ENCODE measurements at places on chromosomes 16 and 17. TPM values are rescaled to one million over a fixed set of nuclear protein-coding genes. Genes with fewer than 3 reads are reported as not detected.

Gene HASPIN
- total RNA-seq = 3.0 TPM

DNA sequence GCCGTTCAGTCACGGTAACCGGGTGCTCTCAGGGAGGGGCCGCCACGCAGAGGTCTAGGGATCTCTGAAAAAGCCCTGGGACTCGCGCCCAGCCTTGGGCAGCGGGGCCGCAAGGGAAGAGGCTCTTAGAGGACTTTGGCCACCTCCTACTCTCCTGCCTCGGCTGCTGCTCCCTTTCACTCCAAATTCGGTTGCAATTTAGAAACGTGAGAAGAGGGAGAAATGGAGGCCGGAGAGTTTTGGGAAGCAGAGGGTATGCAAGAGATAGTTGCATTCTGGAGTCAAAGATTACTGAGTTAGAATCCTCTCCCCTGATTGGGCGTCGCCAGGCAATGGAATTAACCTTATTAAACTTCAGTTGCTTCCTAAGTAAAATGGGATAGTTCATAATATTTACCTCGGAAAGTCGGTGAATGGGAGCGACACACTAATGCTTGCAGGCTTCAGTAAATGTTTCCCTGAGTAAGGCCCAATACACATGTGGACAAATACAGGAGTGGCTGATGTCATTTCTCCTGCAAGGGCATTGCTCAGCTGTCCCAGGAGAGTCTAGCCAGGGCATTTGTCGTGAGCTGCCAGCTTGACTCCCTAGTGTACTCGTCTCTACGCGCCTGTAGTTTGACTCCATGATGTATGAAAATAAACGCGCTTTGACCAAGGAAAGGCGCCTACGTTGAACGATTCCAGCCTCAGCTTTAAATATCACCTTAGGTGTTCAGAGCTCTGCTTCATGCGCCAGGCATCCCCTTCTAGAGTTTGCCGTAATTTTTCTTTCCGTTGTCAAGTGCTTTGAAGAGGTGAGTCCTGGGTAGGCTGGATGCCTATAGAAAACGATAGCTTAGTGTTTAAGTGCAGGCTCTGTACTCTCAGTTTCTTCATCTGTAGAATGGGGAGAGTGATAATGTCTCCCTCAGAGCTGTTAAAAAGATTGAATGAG lies 667 bp downstream of the OGFOD1 start:
- peak; percentile 16 for DNase-seq

GRCh38 chr17:8393470-8394231 lies 4.0 kb downstream of the RNF222 start:
- no peak for DNase-seq

DNA sequence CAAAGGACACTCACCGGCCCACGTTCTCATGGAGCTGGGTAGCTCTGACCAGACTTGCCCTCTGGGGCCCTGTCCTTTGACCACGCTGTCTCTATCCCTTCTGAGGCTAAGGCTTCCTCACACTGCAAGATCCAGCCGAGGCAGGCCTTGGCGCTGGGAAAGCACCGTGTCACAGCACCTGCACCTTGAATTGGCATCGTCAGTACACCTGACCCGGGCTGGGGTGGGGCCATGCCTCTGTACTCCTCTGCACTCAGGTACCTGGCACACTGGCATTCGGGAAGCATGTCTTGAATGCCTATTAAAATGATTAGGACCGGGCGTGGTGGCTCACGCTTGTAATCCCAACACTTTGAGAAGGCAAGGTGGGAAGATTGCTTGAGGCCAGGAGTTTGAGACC lies 6.0 kb downstream of the TBC1D24 start:
- DNase-seq = no peak

- DNase-seq = no peak
Observed at GRCh38 chr17:37519251-37519985, 29.7 kb downstream of the DUSP14 start.

DNA sequence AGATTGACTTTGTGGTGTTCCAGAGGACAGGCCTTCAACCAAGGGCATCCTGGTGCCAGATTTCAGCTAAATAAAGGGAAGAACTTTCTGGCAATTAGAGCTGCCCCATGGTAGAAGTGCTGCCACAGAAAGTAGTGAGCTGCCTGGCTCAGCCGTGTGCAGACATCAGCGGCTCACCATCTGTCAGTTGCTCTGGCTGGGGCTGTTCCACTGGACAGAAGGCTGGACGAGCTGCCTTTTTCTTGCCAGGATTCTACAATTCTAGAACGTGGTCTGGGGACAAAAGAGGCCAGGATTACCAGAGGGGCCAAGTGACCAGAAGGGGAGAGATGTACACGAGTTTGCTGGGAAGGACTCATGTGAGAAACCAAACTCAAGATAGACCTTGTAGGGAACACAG lies 107.0 kb upstream of the RPL38 start:
- no peak for DNase-seq

Gene RAB37
- total RNA-seq = 0.82 TPM

DNA sequence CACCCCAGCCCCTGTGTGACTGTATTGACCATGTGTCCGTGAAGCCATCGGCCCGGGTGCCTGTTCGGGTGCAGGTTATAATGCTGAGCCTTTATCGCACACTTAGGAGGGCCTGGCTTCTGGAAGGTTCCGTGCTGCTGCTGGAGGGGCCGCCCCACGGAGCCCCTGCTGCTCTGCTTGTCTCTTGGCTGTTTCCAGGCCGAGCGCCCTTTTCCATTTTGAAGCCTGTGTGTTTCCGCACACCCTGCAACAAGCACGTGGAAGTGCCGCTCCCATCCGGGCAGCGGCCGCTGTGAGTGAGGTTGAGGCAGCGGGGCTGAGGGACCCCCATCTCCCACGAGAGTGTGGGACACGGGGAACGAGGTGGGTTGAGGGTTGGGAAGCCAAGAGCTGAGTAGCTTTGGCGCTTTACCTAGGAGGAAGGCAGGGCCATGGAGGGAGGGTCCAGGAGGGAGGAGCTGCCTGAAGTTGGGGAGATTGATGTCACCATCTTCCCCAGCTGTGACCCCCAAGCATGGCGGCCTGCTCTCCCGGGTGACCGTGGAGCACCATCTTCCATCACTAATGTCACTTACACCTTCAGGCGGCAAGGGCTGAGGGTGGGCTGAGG lies 200.1 kb upstream of the GSE1 start:
- DNase-seq = no peak

DNA sequence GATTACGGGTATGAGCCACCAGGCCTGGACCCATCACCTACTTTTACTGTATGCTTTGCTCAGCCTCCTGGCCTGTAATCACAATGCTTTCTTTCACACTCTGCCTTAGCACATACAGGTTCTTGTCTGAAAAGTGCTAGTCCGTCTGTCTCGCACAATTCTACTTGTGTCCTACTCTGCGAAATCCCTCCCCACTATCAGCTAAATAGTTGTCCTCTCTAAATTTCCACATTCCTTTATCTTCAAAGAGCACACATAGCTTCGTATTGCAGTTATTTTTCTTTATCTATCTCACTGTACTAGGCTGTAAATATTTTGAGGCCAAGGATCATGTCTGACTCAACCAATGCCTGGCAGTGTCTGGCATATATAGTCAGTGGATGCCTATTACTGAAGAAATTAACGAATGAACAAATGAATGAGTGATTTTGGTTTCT lies 38.5 kb upstream of the ETV4 start:
- no peak for DNase-seq

Gene MT1G
- 14.8 TPM for total RNA-seq

DNA sequence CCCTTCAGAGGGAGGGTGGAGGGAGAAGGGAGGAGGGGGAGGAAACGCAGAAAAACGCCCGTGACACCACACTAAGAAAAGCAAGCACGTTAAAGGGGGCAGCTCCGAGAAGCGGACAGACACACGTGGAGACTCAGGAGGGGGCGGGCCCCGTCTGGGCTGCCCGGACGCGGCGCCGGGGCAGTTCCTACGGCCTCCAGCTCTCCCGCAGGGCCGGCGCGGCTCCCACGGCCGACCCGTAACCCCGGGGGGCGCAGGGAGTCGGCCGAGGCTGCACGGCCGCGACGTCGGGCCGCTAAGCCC lies 362 bp downstream of the KLHDC4 start:
- DNase-seq = no peak

Gene HS3ST2
- total RNA-seq = 2.5 TPM

- no peak for DNase-seq
Observed at GRCh38 chr17:17492571-17492970, 3.6 kb downstream of the RASD1 start.

GRCh38 chr17:72311004-72311403 lies 190.2 kb downstream of the SOX9 start:
- no peak for DNase-seq

- no peak for DNase-seq
Observed at GRCh38 chr16:19583665-19584300, 28.3 kb downstream of the VPS35L start.

GRCh38 chr17:79748295-79749099 lies 17.8 kb downstream of the ENPP7 start:
- DNase-seq = no peak

- DNase-seq = no peak
Observed at GRCh38 chr16:66289986-66290385, 76.5 kb upstream of the CDH5 start.

Gene SCGB1C2
- total RNA-seq = not detected

DNA sequence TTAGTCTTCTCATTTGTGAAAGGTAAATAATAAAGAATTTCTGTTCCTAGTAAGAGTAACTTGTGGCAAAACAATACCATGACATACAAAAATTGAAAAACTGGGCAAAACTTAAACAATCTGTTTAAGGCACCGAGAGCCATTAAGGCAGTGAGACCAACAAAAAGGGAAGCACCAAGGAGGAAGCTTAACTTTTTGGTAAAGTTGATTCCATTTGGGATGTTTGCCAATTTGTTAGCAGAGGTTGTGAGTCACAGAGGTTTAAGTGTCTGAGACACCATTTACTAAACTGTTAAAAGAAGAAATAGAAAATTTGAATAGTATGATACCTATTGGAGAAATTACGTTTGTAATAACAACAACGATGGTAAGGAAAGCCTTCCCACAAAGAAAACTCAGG lies 4.9 kb downstream of the SLC35G3 start:
- DNase-seq = no peak

Gene AGRP
- not detected for total RNA-seq

Gene CHST6
- total RNA-seq = 1.6 TPM

GRCh38 chr16:49726155-49726554 lies 129.8 kb downstream of the ZNF423 start:
- DNase-seq = no peak

DNA sequence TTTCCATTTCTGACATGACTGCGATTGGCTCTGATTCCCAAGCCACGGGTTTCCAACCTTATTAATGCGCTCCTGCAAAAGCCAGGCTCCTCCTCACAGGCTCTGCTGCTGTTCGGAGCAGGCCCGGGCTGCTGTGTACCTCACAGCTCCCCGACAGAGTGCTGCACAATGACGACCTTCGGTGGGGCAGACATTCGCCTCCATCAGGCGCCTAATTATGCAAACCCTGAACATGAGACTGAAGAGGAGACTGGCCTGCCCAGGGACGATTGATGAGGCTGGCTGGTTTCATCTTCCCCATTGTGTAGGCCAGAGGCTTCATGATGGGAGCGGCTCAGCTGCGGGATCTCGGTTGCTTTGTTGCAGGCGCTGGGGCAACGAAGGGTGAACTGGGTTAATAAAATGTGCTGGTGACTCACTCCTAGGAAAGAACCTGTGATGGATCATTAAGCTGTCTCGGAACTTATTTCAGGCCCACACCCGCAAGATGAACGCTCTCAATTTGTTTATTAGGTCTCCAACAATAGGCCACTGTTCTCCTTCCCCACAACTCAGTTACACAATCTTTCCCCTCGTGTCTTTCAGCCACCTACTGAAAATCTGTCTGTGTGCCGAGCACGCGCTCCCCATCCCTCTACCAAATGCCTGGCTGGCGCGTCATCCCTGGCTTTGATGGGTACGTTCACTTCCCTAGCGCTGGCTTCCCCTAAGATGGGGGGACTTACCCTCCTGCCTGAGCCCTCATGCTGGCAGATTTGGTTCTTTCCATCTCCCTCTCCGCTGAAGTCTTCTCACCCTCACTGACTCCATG lies 27.2 kb upstream of the TOB1 start:
- peak; percentile 97 for DNase-seq

Gene RMI2
- total RNA-seq = 5.6 TPM

- DNase-seq = no peak
Observed at GRCh38 chr17:17420082-17420481, 56.7 kb upstream of the MED9 start.

GRCh38 chr17:38673707-38674013 lies 1.1 kb downstream of the EPOP start:
- no peak for DNase-seq

- no peak for DNase-seq
Observed at GRCh38 chr16:88453217-88453531, at the start of gene ZFPM1. TSS of gene ZFPM1 (plus strand) at chr16:88453280. CDS start at chr16:88453639, 359 bp downstream.

Gene FBXW10
- total RNA-seq = not detected

Gene HSPB9
- not detected for total RNA-seq

Gene NLRC5
- 14.1 TPM for total RNA-seq

DNA sequence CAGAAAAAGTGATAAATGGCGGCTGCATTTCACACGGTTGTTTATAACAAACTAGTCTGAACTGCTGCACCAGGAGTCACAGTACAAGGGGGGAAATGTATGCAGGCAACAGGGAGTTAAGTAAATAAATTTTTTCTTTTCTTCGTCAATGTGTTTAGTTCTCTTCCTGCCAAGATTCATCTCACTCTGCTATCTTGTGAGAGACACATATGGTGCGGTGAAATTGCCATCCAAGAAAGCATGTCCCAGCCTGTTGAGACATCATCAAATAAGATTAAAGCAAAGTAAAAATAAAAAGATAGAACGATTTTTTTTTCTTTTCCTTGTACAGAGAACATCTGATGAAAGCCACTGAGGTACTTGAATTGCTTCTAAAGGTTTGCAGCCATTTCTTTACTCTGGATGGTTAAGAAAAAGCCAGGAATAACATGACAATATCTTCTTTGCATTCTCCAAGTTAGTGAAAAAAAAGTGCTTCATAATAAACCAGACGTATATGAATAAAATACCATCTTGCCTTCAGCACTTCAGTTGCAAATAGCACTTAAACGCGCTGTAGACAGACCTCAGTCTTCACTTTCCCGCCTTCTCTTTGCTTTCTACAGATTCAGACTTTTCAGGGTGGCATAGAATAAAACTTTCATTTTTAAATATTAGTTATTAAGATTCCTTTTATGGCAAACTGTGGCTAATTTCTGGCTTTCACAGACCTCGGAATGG lies 506.2 kb upstream of the ZFHX3 start:
- DNase-seq = no peak

DNA sequence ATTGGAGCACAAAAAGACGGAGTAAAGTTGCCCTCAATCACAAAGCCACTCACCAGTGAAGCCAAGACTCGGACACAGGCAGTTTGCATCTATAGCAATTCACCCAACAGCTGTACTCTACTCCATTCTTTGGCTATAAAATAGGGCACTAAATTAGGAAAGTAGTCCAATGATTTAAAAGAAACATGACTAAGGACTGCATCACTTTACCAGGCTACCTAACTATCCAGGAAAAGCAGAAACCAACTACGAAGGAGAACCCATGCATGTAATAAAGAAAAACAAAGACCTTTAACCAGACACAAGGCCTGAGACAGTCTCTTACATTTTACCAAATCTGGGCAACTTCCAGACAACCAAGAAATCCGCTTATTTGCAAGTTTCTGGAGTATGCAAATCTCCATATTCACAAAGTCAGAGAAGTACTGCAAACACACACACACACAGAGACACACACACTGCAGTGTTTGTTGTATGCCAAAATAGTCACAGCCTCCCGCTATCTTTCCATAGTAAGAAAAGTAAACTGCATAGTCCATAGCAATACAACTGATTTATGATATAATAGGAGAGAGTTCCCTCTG lies 59.8 kb downstream of the CDH11 start:
- no peak for DNase-seq

Gene ZG16B
- total RNA-seq = 1.1 TPM

All from kidney epithelial cell (primary cell).